H1 (cell line): ENCODE measurements at places on chromosomes 16 and 17. TPM values are rescaled to one million over a fixed set of nuclear protein-coding genes. Genes with fewer than 3 reads are reported as not detected.

DNA sequence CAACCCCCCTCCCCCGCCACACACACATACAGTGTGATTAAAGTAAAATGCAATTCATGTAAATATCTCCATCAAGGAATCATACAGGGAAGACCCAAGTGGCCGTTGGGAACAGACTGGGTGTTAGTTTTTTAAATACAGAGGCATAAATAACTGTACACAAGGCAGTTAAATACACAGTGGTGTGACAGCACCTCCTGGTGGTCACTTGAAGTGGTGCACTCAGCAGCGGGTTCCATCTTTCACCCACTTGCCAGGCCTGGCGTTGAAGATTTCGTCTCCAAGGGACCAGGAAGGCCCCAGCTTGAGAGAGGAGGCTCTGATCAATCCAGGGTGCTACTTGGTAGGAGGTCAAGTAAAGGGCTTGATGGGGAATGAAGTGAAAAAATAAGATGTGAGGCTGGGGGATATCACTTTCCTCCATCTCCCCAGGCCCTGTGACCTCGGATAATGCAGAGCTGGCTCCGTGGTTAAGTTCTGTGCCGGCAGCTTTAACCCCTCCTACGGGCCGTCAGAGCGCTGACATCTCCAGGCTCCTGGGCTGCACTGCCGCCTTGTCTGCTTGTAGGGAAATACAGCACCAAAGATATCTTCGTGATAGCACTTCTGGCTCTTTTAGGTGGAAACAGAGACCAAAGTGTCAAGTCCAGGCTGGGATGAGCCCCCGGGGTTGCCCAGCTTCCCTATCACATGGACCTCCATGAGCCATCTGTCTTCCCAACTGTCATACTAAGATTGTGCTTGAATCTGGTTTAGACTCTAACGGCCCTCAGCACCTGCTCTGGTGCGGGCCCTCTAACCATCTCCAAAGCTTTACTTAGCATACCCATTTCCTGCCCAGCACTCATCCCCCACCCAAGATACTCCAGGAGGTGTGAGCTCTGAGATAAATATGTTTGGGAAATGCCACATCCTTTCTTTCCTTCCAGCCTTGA is 20.7 kb downstream of the LGALS9 start:
- DNase-seq, result no peak

PDE6G gene
- 5.8 and 6.4 TPM in 2 replicates for total RNA-seq

- no peak for DNase-seq
Observed at GRCh38 chr16:2205967-2206313, 686 bp downstream of the MLST8 start.

GRCh38 chr17:29748400-29748799 is 125.7 kb upstream of the CORO6 start:
- DNase-seq, result no peak

ZG16 gene
- not detected in 2 replicates for total RNA-seq

PARD6A gene
- 14.4 and 15.1 TPM in 2 replicates for total RNA-seq

GRCh38 chr16:46629331-46630219 is 8.4 kb upstream of the SHCBP1 start:
- no peak for DNase-seq

DNA sequence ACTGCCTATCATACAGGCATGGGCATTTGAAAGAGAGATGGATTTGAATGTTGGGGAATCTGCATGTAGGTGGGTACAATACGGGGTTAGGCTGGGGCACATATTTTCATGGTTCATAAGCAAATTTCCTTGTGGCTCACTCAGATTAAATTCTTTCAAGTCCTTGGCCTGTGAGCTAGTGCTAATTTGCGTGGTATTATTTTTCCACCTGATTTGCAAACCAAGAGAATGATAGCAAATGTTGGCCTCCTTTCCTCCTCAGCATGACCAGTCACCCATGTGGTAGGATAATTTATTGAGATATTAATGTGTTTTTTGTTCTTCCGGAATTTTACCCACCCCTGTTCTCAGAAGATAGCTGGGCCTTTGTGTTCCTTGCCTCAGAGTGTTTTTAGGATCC is 22.9 kb downstream of the FAM20A start:
- no peak for DNase-seq

KLHL10 gene
- total RNA-seq, result 0.19 TPM in 1 of 2 replicates, not detected in the other

CHST4 gene
- total RNA-seq, result 11.7 and 12.1 TPM in 2 replicates

DNA sequence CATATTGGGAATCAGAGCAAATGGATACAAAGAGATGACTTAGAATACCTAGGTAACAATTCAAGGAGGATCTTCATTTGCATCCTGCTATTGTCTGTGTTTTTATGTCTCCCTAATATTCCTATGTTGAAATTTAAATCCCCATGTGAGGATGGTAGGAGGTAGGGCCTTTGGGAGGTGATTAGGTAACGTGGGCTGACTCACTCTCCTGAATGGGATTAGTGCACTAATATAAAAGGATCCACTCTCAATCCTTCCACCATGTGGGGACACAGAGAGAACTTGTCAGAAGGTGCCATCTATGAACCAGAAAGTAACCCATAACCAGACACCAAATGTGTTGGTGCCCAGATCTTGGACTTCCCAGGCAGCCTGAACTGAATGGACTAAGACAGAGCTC is 83.4 kb downstream of the CDH8 start:
- DNase-seq, result no peak

SLC13A5 gene
- 1.8 and 2.6 TPM in 2 replicates for total RNA-seq

ASPA gene
- total RNA-seq, result not detected in 2 replicates

GRCh38 chr17:83189044-83190003 is 109.9 kb downstream of the METRNL start:
- DNase-seq, result peak; percentile 10

- no peak for DNase-seq
Observed at GRCh38 chr17:40317345-40317873, 8.4 kb downstream of the RARA start.

GRCh38 chr16:24553983-24554382 is 14.6 kb downstream of the RBBP6 start:
- no peak for DNase-seq

- DNase-seq, result no peak
Observed at GRCh38 chr17:8467527-8467926, 31.8 kb downstream of the NDEL1 start.

CD19 gene
- 0.21 and 0.65 TPM in 2 replicates for total RNA-seq

DNA sequence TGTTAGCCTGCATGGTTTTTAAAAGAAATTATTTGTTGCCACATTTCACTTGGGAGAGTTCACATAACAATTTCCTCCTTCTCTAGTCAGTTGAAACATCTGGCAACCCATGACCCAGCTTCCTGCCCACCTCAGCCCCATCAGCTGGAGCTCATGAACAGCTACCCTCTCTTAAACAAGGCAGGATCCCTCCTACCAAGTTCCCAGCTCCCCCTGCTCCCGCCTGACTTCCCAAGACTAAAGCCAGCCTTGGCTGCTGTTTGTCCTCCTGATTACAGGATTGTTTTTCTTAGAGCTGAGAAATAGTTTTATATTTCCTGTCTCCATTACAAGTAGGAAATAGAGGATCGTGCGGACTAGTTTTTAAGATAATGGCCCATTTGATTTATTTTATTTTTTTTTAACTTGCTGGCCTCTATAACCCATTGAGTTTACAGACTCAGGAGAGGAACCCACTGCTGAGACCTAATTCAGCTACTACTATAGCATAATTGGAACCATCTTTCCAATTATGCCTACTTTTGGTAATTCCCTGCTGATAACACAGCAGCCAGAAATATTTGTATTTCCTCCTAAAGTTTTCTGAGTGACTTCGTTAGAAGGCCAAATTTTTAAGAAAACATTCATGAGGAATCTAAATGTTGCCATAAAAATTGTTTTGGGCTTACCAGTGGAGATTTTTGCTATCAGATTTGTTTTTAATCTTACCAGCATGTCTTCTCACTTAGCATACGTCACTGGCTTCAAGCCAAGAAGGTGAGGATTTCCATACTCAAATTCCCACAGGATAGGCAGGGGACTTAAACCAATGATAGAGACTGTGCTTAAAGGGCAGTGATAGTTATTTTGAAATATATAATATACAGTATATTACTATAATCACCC is 90.0 kb downstream of the ELAC2 start:
- DNase-seq, result no peak
